ENCODE measurements at places on chromosomes 16 and 17.

- peak; percentile 51 for DNase-seq
Observed at GRCh38 chr16:71499775-71500364, 10.7 kb upstream of the ZNF19 start.

DNA sequence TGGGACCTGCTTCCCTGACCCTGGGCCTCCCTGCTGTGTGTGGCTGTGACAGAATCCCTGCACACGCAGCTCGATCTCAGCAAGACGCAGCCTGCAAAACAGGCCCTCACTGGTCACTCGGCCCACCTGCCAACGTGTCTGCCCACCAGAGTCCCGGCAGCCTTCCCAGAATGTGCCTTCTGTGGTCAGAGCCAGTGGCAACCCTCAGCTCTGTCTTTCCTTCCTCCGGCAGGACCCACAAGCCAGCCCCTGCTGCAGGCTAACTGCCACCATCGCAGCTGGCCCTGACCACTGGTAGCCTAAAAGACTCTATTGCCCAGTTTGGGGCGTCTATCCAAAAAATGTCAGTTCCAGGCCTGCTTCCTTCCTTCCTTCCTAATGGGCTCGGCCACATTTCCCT, 83.2 kb downstream of the LITAF start:
- DNase-seq: no peak

- DNase-seq: no peak
Observed at GRCh38 chr16:64830653-64831052, 291.2 kb downstream of the CDH11 start.

- no peak for DNase-seq
Observed at GRCh38 chr17:61247439-61247838, 152.2 kb upstream of the TBX2 start.

GRCh38 chr16:84614968-84615813, 2.7 kb downstream of the COTL1 start:
- DNase-seq: no peak

Data from stimulated activated naive B cell treated with anti-CD40 and anti-IgM and Interleukin-4, amounts not matched to agents 10 μg/mL and 1 μg/mL and 100 μg/mL, for 72 hours (primary cell).